ENCODE measurements at places on chromosomes 5 and 9.
A peak's percentile ranks its signal among the peaks of the same experiment; 100 is the strongest.

DNA sequence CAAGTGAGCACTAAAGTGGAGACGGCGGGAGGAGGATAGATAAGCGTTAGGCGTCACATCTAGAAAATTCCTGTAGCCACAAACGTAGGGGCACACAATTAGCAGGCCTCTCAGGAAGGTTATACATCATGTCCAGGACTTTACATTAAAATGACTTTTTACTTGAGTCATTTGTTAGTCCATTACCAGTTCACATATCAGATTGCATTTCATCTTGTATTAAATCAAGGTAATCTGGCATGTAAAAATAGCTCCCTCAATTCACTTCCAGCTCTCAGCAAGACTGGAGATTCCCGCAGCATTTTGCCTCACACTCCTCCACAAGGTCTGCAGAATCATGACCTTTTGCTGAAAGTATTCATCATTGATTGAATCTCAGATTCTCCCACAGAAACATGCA, 118.8 kb downstream of the PRDM6 start:
- no peak for DNase-seq

- no peak for DNase-seq
These were observed 1082.9 kb upstream of the CDH18 start for GRCh38 chr5:21070858-21071257.

DNA sequence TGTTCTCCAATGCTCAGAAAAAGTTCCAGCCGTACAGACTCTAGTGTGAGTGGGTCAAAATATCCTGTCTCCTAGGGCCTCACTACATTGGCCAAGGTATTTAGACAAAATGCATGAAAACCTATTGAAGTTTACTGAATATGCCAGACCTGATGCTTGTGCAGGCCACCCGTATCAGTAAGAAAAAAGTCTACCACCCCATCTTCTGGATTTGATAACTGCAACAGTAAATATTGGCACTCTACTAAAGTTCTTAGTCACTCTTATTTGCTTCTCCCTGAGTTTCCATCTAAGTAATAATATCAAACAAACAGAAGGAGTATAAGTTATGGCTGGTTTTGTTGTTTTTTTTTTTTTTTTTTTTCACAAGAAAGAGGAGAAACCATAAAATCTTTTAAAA, 627.7 kb upstream of the KLF4 start:
- no peak for DNase-seq

DNA sequence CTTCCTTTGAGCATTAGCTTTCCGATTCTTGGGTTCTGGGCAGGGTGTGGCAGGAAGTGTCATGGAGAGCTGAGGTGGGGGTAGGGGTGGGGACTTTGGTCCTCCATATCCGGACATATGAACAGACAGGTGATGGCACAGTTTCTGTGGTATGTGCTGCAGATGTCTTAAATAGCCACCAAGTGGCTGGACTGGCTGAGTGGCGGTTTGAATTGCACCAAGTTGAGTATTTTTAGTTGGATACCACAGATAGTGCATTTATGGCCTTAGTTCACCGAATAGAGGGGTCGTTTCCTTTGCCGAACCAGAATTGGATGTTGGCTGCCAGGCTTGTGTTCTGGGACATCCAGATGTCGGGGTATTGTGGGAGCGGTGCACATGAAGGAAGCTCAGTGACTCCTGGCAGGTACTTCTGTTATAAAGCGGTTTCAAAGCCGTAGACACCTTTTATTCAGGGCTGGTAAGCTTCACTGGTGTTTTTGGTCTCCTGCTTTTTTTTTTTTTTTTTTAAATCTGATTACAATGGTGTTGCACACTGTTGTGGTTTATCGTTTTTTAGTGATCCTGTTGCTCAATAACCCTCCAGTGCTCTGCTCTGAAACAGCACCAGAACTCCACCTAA, 15.1 kb upstream of the TNFAIP8 start:
- no peak for DNase-seq

GRCh38 chr9:113151696-113152630, 1.2 kb downstream of the SLC31A2 start:
- peak; percentile 20 for DNase-seq

DNA sequence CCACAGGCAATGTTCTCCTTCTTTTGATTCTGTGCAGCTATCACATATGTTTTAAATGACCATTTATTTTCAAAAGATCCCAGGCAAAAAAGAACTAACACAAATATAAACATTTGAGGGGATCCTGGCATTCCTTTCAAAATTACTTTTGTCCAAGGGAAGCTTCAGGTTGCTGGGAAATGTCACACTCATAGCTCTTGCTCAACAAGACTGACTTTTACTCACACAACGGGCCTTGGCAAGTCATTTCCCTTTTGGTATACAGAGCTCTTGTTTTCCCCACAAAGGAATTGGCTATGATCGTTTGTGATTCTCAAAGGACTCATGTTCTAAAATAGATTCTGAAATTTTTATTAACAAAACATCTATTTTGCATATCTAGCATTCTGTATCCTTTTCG, 4.5 kb upstream of the PALM2AKAP2 start:
- DNase-seq, result peak; percentile 83

DNA sequence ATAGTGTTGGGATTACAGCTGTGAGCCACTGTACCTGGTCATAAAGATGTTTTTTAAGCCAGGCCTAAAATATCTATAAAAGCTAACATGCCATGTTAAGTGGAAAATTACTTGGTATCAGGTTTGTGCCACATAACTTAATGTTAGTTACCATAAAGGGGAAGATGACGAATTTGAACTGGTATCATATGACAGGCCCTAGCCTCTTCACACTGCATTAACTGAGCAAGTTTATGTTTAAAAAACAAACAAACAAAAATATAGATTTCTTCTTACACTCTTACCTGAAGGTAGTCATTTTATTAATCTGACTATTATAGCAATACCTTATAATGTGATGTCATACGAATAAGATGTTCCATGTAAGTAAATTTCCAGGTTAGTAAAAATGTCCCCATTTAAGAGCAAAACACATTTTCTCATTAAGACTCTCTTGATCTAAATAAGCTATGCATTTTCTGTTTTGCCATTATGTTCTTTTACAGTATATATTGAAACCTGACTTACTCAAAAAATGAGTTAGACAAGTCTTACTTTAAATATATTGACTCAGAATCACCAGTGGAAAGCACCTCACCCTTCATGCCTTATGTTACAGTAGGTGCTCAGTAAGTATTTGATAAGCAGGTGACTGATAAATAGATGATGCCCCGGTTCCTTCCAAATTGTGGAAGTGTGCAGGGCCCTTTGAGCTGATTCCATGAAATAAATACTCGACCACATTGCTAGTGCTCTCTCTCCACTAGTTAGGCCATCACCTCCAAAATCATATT, 125.4 kb downstream of the CDC42SE2 start:
- DNase-seq, result no peak

GRCh38 chr5:129770024-129770820, 22.3 kb downstream of the MINAR2 start:
- DNase-seq, result no peak

GRCh38 chr9:111691672-111692329, 30.4 kb downstream of the GNG10 start:
- DNase-seq, result peak; percentile 49

- no peak for DNase-seq
These were observed 173.8 kb upstream of the SLC30A5 start for GRCh38 chr5:68919988-68920490.

- DNase-seq, result no peak
These were observed 161.4 kb downstream of the PAX5 start for GRCh38 chr9:36872641-36873040.

DNA sequence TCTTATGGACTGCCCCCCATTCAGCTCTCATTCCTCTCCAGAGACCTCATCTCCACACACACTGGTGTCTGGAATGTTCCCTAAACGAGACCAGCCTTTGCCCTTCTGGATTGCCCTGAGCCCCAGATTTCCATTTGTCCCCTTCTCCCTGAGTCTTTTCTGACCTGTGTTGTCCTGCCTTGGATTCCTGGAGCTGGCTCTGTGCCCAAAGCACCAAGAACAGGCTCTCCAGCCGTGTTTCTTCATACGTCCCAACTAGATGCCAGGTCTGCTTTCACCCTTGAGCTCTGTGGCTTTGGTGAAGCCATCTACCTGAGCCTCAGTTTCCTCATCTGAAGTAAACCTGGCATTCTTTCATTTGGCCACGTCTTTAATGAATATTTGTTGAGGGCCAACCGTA, 6.3 kb downstream of the CCDC180 start:
- DNase-seq, result no peak

DNA sequence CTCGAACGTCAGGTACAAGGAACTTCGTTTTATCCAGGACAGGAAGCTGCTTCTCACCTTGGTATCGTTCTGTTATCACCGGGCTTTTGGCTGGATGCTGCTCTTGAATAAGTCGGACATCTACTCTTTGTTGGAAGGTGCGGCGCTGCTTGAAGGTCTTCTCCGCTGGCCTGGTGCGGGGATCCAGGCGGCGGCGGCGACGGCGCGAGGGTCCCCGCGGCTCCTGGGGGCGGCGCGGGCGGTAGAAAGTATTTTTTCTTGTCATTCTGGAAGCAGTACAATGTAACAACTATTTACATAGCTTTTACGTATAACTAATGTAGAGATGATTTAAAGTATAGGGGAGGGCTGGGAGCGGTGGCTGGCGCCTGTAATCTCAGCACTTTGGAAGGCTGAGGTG, 52.3 kb downstream of the ACER2 start:
- no peak for DNase-seq

DNA sequence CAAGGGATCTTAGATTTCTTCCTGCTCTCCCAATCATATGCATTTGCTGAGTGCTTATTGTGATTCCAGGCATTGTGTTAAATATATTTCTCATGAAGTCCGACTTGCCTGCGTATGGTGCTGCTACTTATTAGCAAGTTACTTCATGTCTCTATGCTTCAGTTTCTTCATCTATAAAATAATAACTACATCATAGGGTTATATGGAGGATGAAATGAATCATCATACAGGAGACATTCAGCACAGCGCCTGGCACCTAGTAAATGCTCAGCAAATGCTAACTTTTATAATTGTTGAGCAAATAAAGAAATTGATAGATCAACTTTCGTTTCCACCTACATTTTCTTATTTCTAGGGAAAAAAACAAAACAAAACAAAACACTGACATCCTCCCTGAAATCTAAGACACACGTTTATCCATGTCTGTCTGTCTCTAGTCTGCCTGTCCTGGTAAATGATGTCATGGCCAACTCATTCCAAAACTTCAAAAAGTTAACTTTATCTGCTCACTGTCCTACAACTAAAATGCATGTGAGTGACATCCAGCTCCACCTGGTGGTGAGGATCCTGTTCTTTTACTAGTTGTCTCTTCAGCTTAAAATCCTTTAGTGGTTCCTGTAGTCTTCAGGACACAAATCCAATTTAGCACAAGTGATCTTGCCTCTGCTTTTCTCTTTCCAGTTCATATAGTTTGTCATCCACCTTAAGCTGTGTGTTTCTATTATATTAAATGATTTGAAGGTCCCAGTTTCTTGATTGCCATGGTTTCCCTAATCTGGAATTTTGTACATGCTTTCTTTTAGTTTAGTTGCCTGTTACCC, 27.7 kb downstream of the PPP3R2 start:
- peak; percentile 57 for DNase-seq

DNA sequence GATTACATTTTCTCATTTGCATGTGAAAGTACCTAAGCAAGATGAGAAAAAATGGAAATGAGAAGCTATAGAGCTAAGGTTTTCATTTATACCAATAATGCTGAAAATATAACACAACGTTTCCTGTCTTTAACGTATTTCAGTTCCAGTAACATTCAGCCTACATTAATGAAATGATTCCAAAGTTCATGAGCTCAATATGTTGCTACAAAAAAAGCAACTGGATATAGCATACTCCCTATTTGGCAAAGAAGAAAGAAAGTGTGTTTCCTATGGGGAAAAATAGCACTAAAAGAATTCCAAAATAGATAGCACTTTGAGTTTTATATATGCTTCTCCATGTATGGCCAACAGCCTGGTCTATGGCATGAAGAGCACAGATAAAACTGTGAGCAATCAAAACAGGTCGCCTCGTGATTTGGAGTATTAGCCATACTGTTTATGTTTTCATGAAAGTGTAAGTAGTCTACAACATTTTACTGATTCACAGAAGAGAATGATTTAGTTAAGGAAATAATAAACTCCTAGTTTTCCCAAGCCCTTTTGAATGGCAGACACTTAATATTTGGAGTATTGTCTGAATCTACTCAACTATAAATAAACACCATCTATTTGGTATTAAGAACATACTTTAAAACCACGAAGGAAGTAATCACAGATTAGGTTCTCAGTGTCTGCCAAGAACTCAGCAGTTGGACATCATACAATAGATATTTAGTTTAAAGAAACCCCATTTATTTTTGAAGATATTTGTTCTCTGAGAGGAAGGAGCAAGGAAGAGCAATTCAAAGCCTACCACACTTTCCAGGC, 258.7 kb upstream of the RASA1 start:
- DNase-seq, result no peak

GRCh38 chr9:676780-677438, 164.6 kb upstream of the DMRT1 start:
- DNase-seq, result no peak

DNA sequence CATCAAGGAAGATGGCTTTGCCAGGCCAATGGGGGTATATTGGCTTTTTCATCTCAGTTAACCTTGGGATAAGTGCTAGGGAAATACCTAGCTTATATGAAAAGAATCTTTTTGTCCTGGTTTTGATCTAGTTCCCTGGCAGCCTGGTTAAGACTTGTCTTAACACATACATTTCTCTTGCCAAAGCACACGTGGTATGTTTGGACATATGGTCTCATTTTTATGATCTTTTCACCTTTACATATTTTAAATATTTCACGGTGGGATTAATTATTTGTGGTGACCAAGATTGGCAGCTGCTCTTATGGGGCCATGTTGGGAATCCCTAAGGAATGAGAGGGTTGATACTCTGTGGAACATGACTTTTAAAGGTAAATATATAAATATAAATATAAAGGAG, 312.5 kb downstream of the NPR3 start:
- no peak for DNase-seq

GRCh38 chr9:137168904-137169856, 671 bp downstream of the LRRC26 start:
- DNase-seq, result peak; percentile 66

GRCh38 chr9:17531642-17532254, 47.1 kb upstream of the SH3GL2 start:
- DNase-seq, result peak; percentile 74

DNA sequence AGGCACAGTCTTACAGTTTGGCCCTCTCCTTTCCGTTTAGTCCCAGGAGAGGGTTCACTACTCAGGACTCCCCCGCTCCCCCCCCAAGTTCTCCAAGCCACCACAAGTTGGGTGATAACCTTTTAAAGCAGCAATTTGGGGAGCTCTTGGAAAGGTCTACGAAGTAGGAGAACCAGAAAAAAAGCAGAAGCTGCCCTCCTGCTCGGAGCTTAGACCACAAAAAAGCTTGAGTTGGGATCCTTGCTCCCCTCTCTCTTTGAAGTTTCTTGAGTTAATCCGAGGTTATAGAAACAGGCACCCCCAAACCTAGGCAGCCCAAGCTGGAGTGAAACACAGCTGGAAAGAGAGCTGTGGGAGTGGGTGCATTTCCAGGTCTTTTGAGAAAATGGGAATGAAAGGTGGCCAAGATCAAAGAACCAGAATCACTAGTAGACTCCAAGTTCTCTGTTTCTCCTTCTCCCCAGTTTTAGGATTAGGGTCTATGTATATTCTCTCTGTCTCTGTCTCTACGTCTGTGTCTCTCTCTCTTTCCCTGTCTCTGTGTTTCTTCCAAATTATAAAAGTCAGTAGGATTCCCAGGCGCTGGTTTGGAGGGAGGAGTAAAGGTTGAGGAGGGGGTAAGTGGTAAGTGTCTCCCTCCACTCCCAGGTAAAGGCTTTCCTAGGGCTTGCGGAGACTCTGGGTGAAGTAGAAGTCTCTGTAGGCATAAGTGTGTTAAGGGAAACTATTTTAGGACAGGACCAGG, 2.8 kb downstream of the LHX2 start:
- DNase-seq, result no peak
